ENCODE measurements at places on chromosomes 1 and 21.

GRCh38 chr1:65495137-65495536, 74.7 kb downstream of the LEPR start:
- DNase-seq: no peak

- no peak for DNase-seq
These were observed 2.2 kb upstream of the TMEM51 start for GRCh38 chr1:15151377-15151806.

DNA sequence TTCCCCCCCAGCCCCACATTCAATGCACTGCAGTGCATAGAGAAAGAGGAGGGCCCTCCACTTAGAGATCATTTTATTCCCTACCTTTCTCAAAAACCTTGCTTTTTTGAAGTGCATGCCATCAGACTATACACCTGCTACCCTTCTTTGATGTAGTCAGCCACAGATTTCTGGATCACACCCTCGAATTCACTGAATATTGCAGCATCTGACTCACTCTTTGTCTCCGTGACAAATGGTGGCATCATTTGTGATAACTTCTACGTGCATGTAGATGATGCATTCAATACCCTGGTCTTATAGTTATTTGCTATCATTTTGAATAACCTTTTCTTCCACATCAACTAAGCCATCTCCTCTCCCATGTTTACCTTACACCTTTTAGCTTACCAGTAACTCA, 310.3 kb upstream of the SGIP1 start:
- no peak for DNase-seq

- DNase-seq: no peak
These were observed 32.8 kb upstream of the CHRM3 start for GRCh38 chr1:239353536-239353935.

GRCh38 chr1:218496561-218496960, 151.4 kb downstream of the TGFB2 start:
- DNase-seq: no peak

GRCh38 chr1:156241926-156242325, at the start of gene BGLAP:
Gene BGLAP (plus strand): TSS chr1:156242184. CDS start chr1:156242232, 48 bp downstream.
- DNase-seq: no peak

DNA sequence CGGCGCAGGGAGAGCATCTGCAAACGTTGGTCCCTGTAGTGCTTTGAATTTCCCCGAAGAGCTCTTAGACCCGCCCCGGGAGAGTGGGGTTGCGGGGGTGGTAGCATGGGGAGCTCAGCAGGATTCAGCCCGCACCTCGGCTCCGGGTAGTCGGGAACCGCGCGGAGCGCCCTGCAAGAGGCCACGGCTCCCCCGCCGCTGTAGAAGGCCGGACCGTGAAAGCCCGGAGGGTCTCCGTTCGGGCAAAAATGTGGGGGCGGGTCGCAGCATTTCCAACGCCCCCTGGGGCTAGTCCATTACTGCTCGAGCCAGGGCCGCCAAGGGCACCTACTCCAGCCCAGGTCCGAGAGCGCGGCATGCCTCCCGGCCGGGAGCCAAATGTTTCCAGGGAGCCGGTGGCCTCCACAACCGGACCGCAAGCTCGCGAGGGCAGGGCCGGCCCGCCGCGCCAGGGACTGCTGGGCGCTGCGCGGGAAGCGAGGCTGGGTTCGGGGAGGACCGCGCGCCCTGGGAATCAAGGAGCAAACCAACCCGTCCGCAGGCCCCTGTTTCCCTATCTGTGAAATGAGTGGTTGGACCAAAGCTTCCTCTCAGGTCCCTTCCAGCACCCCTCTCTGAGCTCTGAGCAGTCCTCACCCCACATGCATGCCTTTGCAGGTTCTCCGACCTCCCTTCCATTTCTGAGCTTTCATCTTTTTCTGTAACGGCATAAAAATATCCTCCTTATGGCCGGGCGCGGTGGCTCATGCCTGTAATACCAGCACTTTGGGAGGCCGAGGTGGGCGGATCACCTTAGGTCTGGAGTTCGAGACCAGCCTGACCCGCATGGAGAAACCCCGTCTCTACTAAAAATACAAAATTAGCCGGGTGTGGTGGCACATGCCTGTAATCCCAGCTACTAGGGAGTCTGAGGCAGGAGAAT, 775 bp upstream of the TMEM63A start:
- no peak for DNase-seq

DNA sequence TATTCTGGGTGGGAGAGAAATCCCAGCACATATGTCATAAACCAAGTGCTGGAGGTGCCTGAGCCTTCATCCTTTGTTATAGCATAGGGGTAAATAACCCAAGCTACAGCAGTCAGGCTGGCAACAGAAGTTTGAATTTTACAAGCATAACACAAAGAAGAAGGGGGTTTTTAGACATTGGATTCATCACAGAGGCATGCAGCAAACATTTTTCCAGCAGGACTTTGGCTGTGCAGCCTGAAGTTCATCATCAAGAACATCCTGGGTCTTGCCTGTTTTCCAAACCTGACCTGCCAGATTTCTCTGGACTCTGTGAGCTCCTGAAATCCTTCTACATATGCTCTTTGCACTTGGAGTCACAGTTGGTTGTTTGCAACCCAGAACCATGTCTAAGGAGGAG, 16.2 kb downstream of the PTGER3 start:
- no peak for DNase-seq
